SK-MEL-5 (cell line): ENCODE measurements at places on chromosomes 11 and 22. TPM values are rescaled to one million over a fixed set of nuclear protein-coding genes. Genes with fewer than 3 reads are reported as not detected.
A peak's percentile ranks its signal among the peaks of the same experiment; 100 is the strongest.

GRCh38 chr11:134347441-134347840 is 15.7 kb downstream of the GLB1L2 start:
- no peak for DNase-seq

GRCh38 chr22:44927463-44928135 is 82.2 kb downstream of the PHF21B start:
- DNase-seq: no peak

DNA sequence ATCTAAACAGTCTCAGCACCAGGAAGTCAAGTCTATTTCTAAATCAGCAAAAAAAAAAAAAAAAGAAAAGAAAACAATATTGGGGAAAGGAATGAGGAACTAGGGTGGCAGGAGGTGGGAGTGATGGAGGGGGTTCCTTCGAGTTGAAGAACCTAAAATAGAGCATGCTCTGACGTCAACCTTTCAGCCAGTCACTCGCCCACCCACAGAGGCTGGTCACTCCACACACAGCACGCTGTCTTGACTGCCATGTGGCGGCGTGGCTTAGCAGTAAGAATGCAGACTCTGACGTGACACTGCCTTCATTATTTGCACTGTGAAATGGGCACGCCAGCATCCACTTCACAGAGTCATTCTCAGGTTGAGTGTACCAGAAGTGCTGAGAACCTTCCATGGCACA is 48.3 kb downstream of the LARGE1 start:
- DNase-seq: no peak

GRCh38 chr11:92383430-92383829 is 158.8 kb downstream of the FAT3 start:
- DNase-seq: no peak

GRCh38 chr11:108929241-108929640 is 264.4 kb downstream of the DDX10 start:
- no peak for DNase-seq

GRCh38 chr22:31630331-31631329 is 31.4 kb downstream of the PISD start:
- DNase-seq: peak; percentile 86

GRCh38 chr11:117220568-117220967 is 11.3 kb downstream of the PCSK7 start:
- DNase-seq: no peak

- no peak for DNase-seq
Observed at GRCh38 chr11:102680945-102681344, 24.6 kb downstream of the MMP27 start.

GRCh38 chr22:21951062-21951461 is 1.6 kb downstream of the PPM1F start:
- no peak for DNase-seq

DNA sequence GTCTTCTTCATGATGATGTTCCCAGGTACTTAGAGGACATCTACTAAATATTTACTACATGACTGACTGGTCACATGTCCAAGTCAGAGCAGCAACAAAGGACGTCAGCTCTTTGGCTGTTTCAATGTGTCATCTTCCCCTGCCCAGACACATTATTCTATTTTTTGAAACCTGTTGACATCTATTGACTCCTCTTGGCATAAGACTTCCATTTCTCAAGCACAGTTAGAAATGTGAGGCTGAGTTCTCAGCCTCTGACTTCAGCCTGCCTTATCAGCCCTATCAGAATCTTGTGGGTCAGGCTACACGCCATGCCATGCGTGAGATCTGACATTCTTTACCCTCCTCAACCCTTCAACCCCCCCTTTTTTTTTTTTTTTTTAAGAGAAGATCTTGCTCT is 63.8 kb downstream of the SC5D start:
- no peak for DNase-seq

DNA sequence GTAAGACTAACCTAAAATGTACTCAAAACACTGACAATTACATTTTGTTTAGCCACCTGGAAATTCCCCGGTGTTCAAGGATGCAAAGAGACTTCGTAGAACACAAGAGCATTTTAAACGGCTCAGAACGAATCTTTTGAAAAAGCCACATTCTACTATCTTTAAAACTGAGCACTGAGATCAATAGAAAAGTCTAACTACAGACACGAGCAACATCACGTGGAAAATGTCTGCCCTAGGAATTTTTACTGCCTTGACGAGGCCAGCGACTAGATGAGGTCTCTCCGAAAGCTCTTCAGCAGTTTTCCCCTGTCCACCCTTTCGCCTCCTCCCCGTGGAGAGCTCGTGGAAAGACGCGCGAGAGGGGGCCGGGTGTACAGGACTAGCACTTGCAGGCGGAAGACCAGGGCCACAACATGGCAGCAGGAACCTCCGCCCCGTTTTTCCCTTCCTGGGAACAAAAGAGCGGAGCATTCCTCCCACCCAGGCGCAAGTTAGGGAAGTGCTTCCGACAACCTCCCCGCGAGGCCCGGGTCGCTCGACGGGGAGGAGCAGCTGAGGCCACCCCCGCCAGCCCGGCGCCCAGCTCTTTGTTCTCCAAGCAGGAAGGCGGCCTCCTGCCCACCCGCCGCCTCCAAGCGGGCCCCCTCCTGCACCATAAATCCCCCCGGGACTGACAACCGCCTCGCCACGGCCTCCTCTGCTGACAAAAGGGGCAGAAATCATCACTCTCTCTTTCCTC is 1.1 kb downstream of the EIF4G2 start:
- DNase-seq: peak; percentile 47

DNA sequence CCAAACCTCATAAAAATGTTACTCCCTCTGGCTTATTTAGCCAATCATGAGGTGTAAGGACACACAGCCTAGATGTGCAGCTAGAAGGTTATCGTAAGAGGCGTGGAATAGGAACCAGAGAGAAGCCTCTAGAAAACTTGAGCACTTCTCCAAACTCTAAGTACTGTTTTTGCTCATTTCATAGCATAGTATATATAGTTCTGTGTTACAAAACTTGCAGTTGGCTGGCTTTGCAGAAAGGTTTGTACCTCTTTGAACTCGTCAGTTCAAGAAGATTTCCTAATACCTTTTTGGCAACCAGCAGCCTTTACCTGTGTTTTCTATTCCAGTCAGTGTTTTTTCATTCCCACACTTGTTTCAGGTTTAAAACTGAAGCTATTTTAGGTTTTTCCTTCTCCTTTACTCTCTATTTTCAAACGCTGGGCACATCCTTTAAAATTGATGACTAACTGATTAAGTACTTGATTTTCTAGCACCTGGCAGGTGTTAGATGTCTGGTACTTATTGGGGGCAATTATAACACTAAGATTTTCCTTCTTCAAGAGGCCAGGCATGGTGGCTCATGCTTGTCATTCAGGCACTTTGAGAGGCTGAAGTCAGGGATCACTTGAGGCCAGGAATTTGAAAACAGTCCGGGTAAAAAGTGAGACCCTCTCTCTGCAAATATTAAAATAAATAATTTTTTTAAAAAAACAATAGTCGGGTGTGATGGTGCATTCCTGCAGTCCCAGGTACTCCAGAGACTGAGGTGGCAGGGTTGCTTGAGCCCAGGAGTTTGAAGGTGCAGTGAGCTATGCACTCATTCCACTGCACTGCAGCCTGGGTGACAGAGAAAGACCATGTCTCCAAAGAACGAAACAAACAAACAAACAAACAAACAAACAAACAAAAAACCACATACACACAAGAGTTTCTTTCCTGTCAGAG is 125.2 kb downstream of the LRRC4C start:
- DNase-seq: no peak

DNA sequence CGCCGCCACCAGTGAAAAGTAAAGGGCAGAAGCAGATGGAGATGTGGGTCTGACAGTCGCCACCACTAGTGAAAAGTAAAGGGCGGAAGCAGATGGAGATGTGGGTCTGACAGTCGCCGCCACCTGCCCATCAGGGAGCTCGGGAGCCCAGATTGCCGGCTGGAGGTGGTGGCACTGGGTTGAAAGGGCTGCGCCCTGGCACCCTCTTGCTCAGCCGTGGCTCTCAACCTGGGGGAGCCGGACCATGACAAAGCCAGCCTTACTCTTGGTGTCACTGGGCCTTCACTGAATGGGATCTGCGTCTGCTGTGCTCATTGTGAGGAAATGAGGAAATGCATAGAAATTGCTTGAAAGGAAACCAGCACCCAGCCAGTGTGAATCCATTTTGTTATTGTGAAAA is 36.3 kb downstream of the AP2A2 start:
- no peak for DNase-seq

- DNase-seq: no peak
Observed at GRCh38 chr11:72072348-72072747, 8.0 kb downstream of the NUMA1 start.

GRCh38 chr22:22432479-22432878 is 76.1 kb downstream of the ZNF280B start:
- DNase-seq: no peak

GRCh38 chr22:36439481-36440271 is 41.8 kb downstream of the TXN2 start:
- no peak for DNase-seq

GRCh38 chr11:131924457-131925201 is 554.2 kb downstream of the NTM start:
- no peak for DNase-seq

- no peak for DNase-seq
Observed at GRCh38 chr11:4464216-4465159, 15.4 kb downstream of the OR52K2 start.

GRCh38 chr22:42642806-42643633 is 2.6 kb upstream of the ATP5MGL start:
- no peak for DNase-seq

GRCh38 chr11:96642583-96642982 is 252.8 kb downstream of the JRKL start:
- DNase-seq: peak; percentile 4

- DNase-seq: no peak
Observed at GRCh38 chr11:72039856-72040401, 40.4 kb downstream of the NUMA1 start.

DNA sequence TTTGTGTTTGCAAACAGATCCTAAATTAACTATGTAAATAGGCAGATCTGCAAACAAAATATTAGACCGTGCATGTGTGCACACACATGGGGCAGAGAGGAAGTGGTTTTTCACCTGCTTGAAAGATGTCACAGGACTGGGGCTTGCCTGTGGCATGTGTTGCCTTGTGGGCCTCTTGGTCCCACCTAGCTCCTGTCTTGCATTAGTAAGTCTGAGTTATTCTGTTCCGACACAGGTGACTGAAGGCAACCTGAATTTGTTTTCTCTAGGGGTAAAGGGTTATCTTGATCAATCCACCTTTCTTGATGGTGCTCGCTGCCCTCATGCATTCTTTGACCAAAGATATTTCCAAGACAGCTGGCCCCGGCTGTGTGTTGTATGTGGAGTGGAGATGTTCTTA is 667.5 kb downstream of the NTM start:
- DNase-seq: no peak

DNA sequence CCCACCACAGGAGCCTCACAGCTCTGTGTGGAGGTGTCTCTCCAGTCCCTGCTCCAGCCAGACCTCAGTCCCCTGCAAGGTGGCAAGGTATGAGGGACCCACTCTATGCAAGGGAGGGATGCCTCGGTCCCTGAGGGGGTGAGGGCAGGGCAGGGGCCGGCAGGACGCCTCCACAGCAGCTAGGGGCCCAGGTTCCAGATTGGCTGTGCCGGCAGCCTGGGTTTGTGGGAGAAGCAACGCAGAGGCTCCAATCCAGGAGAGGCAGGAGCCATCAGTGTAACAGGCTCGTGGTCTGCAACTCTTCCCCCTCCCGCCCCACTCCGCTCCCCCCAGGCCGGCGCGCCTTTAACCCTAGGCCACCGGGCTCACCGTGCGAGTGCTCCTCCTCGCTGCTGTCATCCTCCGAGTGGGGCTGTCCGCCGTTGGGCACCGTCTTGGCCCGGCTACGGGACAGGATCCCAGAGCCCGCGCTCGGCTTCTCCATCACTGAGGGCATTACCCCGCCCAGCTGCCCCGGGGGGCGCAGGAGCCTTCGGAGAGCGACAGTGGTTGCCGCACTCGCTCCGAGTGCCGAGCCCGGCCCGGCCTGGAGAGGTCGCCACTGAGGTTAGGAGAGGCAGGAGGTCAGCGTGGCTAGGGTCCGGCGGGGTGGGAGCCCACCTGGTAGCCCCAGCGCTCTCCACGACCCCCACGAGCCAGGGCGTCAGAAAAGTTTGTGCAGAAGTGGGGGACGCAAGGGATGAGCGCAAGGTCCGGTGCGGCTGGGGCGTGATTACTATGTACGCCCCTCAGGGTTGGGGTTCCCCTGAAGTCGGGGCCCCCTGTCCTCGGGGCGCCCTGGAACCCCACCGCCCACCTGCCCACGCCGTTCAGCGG is 765 bp downstream of the RCOR2 start:
- DNase-seq: peak; percentile 38

DNA sequence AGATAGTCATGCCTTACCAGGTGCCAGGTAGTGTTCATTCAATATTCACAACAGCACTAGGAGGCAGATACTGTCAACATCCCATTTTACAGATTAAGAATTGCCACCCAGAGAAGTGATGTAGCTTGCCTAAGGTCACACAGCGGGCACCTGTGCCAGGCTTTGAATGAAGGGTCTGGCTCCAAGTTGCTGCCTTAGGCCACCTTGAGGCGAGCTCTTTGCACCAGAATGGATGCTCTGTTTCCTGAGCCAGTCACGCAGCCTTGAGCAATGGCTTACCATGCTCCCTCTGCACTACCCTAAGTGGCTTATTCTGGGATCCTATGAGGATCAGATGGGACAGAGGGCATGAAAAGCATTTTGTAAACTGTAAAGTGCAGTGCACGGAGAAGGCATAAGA is 25.1 kb upstream of the TIMP3 start:
- peak; percentile 38 for DNase-seq

DNA sequence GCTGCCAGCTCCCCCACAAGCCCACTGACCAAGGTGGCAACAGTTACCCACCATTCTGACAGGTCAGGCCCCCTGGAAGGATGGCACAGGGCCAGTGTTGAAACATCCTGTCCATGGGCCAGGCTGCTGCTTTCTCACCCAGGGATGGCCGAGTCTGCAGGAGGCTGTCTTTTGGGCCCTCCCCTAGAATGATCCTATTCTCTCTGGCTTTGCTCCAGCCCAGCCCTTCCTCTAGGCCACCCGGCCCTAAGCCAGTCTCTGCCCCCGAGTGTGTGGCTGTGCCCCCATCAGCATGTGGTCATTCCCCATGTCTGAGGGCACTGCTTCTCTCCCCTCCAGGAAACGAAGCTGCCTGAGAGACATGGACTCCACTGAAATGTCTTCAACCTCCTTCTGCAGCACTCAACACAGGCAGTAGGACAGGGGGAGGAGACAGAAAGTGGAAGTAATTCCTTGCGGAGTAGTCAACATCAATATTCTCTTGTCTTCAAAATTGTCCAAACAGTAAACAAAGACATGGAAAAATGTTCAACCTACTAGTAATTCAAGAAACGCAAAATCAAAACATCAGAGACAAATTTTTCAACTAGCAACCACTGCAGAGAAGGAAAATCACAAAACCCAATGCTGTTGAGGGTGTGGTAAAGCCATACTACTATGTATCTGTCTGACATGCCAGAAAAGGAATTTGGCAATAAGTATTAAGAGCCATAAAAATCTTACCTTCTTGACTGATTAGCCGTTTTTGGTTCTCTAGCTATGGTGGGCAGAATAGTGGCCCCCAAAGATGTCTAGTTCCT is 5.1 kb upstream of the SCARF2 start:
- DNase-seq: no peak

The CDC42EP1 gene
- total RNA-seq: 25.4 and 30.7 TPM in 2 replicates

The SCARF2 gene
- 15.3 and 17.0 TPM in 2 replicates for total RNA-seq

The YAP1 gene
- 28.4 and 29.9 TPM in 2 replicates for total RNA-seq

The KCNQ1 gene
- total RNA-seq: 0.71 TPM in 1 of 2 replicates, not detected in the other

The OR2D2 gene
- not detected in 2 replicates for total RNA-seq

The MMP10 gene
- not detected in 2 replicates for total RNA-seq

The OTOG gene
- total RNA-seq: not detected in 2 replicates

The C11orf87 gene
- not detected in 2 replicates for total RNA-seq

The DUSP18 gene
- total RNA-seq: 6.6 and 7.0 TPM in 2 replicates

The C11orf16 gene
- not detected in 2 replicates for total RNA-seq

The ZDHHC24 gene
- 19.6 and 26.8 TPM in 2 replicates for total RNA-seq

The LARGE2 gene
- 0.16 and 0.37 TPM in 2 replicates for total RNA-seq

The MMP7 gene
- total RNA-seq: not detected in 2 replicates

The LGR4 gene
- total RNA-seq: 10.0 and 10.2 TPM in 2 replicates

The RIMBP3B gene
- 0.16 and 0.24 TPM in 2 replicates for total RNA-seq

The PARVG gene
- total RNA-seq: 0.16 TPM in 1 of 2 replicates, not detected in the other
